ENCODE measurements at places on chromosomes 5 and 9.

DNA sequence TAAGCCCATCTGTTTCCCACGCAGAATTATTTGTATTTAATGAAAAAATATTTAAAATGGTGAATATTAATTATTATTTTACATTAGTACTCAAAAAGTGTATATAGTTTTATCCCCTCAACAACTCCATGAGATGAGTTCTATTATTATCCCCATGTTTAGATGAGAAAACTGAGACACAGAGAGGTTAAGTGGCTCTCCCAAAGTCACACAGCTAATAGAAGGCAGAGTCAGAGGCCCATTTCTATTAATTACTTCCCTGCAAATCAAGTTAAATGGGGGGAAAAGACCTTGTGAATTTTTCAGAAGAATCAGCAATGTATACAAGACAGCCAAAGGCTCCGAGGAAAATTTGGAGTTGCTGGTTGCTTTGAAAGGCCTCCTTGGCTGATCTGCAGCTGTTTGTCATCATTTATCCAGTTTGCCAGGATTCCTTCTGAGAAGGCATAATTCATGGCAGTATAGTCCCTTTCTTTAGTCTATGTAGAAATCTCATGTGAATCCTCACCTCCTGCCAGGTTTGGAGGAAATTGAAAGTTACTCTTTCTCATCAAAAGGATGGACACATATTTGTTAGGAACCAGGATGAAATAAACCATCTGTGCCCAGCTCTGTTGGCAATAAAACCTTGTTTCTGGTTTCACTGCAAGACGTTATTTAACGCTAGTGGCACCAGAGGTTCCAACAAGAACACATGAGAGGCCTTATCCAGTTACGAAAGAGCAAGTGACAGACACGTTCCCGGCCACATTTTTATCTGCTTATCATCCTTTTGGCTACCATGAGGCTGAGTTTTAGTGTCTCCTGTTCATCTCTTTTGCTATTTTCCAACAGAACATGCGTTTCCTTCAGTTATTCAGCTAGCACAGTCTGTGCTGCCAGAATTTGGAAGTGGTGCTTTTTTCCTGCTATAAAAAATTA is 621 bp downstream of the FYB1 start:
- no peak for DNase-seq

DNA sequence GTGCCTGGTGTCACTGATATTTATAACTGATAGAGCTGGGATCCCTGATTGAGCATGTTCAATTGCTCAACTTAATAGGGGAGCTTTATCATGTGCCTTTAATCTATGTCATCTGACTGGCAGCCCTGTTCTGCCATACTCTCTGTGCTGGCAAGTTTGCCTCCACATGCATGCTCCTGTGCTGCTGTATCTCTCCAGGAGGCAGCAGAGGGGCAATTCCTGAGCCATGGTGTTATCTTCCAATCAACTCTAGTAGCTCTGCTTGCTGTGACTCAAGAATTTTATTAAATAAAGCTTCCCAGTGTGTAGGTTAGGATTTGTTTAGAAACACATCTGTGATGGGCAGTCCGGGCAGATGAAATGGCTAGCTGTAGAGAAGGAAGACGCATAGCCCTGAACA is 642.0 kb downstream of the KIF4B start:
- no peak for DNase-seq

- DNase-seq: no peak
Observed at GRCh38 chr5:35438288-35438687, 179.4 kb upstream of the SPEF2 start.

- DNase-seq: no peak
Observed at GRCh38 chr9:88373045-88373444, 15.2 kb upstream of the SPIN1 start.

GRCh38 chr9:123434619-123435240 is 78.7 kb downstream of the CRB2 start:
- no peak for DNase-seq

DNA sequence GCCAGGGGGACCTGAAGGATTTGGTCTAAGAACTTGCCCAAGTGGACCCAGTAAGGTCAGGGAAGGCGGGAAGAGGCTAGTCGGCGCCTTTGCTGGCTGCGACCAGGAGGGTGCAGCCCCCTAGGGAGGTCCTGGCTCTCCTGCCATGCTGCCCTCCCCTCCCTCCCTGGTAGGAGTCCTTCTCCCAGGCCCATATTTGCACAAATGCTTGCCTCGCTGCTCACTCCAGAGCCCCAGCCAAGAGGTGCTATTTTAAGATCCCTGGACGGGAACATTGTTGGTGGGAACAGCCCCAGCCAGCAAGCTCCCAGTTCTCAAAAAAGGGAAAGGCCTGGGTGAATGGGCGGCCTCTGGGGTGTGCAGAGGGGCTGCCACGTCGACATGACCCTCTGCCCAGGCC is 4.3 kb upstream of the IL17B start:
- DNase-seq: no peak

DNA sequence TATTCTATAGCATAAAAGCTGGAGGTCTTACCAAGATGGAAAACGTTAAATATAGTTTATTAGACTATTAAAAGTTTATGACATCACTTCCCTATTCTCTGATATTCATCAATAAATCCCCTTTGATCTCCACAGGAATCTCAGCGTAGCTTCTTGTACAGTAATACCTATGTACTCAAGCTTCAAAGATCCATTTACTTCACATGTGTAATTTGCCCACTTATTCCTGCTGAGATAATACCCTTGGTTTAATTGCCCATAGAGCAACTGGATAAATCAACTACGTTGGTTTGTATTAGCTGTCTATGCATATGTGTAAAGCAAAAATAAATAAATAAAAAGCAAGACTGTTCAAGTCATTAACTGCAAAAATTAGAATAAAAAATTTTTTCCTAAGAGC is 219.7 kb downstream of the EFNA5 start:
- no peak for DNase-seq
